ENCODE measurements at places on chromosomes 2 and 18. TPM values are rescaled to one million over a fixed set of nuclear protein-coding genes. Genes with fewer than 3 reads are reported as not detected.

Gene LNPK
- total RNA-seq: 31.7 TPM

DNA sequence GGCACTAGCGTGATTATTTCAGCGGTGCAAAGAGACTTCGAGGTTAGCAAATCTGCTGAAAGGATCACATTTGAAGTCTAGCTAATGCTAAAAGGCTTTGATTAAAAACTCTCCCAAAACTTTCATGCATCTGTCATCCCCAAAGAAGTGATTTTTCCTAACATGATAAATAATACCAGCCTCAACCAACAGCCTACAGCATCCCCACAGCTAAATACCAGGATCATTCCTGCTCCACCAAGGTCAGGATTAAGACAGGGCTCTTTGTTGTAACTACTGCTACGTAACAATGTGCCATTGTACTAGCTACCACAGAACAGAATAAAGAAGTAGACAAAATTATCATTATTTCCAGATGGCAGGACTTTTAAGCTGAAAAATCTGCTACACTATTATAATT lies 1.6 kb downstream of the OR6B3 start:
- H3K4me1 ChIP-seq: no peaks in the 10 kb centered on the region
- H3K36me3 ChIP-seq: no peaks in the 10 kb centered on the region
- H3K27me3 ChIP-seq: no peaks in the 10 kb centered on the region
- H3K27ac ChIP-seq: no peak overlapping the region
- H3K4me3 ChIP-seq: no peak overlapping the region

DNA sequence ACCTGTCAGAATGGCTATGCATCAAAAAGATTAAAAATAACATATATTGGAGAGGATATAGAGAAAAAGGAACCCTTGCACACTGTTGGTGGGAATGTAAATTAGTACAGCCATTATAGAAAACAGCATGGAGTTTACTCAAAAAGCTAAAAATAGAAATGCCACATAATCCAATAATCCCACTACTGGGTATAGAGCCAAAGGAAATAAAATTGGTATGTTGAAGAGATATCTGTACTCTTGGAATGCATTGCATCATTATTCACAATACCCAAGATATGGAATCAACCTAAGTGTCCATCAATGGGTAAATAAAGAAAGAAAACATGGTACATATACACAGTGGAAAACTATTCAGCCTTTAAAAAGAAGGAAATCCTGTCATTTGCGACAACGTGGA lies 77.2 kb downstream of the C1D start:
- no peaks in the 10 kb centered on the region for H3K36me3 ChIP-seq
- no peaks in the 10 kb centered on the region for H3K27me3 ChIP-seq
- H3K4me3 ChIP-seq: no peak overlapping the region

DNA sequence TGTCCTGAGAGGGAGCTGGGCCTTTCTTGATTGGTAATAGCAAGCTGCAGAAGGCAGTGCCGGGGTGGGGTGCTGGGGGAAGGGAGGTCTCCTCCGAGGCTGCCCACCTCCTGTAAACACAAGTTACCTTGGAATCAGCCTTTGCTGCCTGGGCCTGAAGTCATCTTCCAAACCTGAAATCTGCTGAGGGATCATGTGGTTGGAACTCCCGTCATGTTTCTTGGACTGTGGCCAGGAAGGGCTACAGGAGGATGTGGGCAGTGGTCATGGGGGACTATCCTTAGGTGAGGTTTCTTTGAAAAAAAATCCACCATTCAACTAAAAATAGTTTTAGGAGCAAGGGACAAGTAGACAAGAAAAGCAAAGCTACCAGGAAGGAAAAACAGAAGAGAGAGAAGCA lies 74.2 kb downstream of the CDK15 start:
- no peak for DNase-seq
- H3K27me3 ChIP-seq: peaks cover 13% of the 10 kb centered on the region
- H3K4me1 ChIP-seq: peaks cover 14% of the 10 kb centered on the region
- H3K4me3 ChIP-seq: no peak overlapping the region
- no peak overlapping the region for H3K27ac ChIP-seq

DNA sequence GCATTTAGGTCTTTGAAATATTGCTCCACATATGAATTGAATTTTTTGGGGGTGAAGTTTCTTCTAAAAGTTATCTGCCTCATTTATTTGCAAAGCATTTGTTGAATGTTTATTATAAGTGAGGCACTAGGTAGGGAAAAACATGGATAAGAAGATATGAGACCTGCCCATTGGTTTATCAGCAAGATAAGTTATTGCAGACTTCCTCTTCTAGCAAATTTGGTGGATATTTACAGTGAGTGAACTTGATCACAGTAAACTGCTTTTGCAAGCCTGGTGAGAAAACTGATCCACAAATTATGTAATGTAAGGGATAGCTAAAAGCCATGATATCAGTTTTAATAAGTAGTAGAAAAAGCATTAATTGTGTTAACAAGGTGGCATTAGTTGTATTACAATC lies 364.8 kb downstream of the SOCS6 start:
- no peaks in the 10 kb centered on the region for H3K36me3 ChIP-seq
- no peak overlapping the region for H3K4me3 ChIP-seq
- H3K27ac ChIP-seq: no peak overlapping the region
- DNase-seq: no peak
- H3K4me1 ChIP-seq: peaks cover 14% of the 10 kb centered on the region

DNA sequence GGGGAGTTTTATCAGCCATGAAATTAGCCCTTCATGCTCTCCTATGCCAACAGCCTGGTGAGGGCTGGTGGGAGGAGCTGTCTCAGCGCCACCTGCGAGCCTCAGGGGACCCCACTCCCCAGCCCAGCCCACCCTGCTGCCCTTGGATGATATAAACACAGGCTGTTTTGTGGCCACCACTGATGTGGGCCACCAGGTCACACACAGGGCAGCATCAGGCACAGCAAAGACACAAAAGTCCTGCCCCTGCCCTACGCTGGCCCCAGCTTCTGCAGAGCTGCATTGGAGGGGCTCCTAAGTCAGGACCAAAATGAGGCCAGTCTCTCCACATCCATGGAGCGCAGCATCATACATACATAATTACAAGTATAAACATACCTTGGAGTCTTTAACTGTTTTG lies 110.6 kb upstream of the TEX51 start:
- no peaks in the 10 kb centered on the region for H3K36me3 ChIP-seq
- H3K27me3 ChIP-seq: no peaks in the 10 kb centered on the region
- H3K27ac ChIP-seq: no peak overlapping the region
- no peak overlapping the region for H3K4me3 ChIP-seq
- no peaks in the 10 kb centered on the region for H3K4me1 ChIP-seq

GRCh38 chr2:215635788-215636139 lies 199.9 kb upstream of the FN1 start:
- DNase-seq: no peak
- no peaks in the 10 kb centered on the region for H3K4me1 ChIP-seq
- H3K27me3 ChIP-seq: no peaks in the 10 kb centered on the region
